ENCODE measurements at places on chromosomes 4 and X. TPM values are rescaled to one million over a fixed set of nuclear protein-coding genes. Genes with fewer than 3 reads are reported as not detected.

DNA sequence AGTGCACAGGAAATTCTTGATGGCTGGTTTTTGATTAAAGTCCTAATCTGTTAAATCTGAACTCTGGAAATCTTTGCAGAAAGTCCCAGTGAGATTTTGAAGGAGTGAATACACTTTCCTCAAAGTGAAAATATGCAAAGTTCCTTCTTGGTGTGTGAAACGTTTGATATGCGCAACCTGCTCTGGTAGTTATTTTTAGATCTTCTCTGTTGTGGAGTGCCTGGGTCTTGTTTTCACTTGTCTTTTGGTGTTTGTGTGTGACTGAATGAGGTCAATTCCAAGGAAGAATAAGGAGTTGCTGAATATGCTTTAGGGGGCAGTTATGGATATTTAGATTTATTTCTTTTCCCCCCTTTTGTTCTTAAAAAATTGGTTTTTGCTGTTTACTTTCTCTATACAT lies 41.7 kb downstream of the SCML1 start:
- DNase-seq, result no peak

- DNase-seq, result no peak
Observed at GRCh38 chr4:1635464-1635863, 48.6 kb downstream of the FAM53A start.

DNA sequence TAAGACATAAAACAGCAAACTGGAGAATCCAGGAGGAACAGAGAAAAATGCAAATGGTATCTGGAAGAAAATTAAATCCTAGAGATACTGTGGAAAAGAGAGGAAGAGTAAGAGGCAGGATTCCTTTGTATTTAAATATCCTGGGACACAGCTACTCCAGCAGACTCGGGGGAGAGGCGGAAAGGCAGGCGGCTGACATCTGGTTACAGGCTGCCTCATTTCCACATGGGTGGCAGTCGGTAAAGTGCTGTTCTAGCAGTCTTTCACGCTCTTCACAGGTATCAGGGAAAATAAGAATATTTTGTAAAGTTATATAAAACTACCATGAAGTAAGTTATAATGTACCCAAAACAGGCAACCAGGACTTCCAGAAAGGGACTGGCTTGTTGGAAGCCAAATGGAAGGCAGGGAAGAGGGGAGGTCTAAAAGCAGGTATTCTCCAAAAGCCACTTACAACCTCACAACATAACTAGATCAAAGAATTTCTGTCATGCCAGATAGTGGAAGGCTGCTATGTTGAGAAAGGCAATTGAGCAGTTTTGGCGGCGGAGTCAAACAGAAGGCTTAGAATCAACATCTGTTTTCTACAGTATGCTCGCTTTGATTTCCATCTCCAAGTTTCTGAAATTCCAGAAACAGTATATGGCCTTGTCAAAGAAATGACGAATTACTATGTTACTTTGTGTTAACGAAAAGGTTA lies 1.3 kb upstream of the TIGD2 start:
- DNase-seq, result no peak

DNA sequence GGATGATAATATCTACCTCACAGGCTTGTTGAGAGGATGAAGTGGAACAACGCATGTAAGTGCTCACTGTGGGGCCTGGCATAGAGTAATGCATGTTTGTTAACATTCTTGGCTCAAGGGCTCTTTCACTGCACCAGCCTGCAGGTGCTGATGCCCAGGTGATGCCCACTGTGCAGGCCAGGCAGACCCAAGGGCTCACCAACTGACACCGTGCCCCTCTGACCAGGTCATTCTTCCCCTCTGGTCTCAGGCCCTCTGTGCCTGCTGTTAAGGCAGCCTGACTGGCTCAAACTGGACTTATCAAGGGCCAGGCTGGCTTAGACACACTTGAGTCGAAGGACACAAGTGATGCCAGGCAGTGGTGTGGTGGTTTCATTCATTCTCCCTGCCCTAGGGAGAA lies 90.5 kb downstream of the PJA1 start:
- no peak for DNase-seq

Gene EGF
- 1.0 TPM for total RNA-seq

GRCh38 chr4:1535926-1536578 lies 129.8 kb upstream of the NKX1-1 start:
- no peak for DNase-seq

Gene H2BW2
- not detected for total RNA-seq

GRCh38 chr4:96407738-96408463 lies 568.0 kb downstream of the PDHA2 start:
- peak; percentile 2 for DNase-seq

- no peak for DNase-seq
Observed at GRCh38 chr4:38819569-38819968, 15.0 kb upstream of the TLR1 start.

- DNase-seq, result peak; percentile 67
Observed at GRCh38 chrX:154457491-154458115, 478 bp upstream of the PLXNA3 start.

DNA sequence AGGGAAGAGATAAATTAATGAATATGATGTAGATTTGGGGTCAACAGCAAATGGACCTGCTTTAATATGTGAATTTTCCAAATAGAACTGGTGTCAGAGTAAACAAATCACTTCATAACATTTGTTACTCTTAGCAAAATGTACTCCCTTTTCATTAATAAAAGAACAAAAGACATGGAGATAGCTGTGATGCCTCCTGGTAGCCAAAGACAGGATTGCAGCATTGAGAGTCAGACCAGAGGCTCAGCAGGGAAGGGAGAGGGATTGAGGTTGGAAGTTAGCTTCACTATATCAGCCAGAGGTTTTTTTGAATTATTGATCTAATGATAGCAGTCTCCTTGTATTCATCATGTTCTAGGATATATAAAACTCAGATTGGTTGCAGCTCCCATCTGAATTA lies 17.4 kb upstream of the RAB40A start:
- no peak for DNase-seq

Gene PABPC4L
- not detected for total RNA-seq

Gene AMOT
- total RNA-seq, result 0.13 TPM

DNA sequence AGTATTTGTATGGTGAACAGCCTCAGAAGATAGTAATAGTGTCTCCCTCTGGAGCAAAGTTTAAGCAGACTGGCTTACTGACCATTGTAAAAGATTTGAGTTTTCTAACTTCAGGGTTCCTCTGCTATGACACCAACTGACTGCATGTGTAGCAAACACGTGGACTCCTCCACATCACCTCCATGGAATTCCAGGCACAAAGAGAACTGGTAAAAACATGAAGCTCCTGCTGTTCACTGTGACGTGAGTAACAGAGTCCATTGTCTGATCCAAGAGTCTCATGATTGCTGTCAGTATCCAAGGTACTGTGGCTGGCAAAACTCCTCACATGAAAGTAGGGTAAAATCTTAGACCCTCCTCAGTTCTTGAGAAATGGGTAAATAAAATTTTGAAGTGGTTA lies 107.6 kb upstream of the FAM9B start:
- no peak for DNase-seq

DNA sequence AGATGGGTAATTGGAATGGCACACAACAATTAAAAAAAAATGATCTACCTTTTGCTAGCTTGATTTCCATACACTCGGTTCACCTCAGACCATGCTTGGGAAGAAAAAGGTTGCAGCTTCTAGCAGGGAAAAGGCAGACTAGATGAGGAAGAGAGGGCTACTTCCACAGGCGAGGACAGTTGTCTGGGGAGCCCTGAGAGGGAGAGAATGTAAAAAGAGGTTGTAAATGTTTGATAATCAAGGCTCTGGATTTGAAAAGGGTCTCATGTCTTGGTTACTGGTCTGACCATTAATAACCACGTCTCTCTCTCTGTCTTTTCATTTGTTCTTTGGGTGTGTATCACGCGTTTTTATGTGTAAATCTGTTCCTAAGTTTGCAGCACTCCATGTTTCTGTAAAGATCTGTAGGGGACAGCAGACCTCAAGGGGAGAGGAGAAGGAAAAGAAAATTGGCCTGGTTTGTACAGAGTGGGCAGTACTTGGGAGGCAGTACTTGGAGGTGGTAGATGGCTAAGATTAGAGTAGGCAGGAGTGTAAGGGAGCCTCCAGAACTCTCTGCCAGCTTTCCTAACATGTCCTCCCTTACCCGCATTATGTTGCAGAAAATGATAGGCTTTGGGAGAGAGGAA lies 750 bp downstream of the ARMCX5 start:
- peak; percentile 36 for DNase-seq

GRCh38 chr4:56245547-56246232 lies 141.6 kb downstream of the AASDH start:
- DNase-seq, result no peak

DNA sequence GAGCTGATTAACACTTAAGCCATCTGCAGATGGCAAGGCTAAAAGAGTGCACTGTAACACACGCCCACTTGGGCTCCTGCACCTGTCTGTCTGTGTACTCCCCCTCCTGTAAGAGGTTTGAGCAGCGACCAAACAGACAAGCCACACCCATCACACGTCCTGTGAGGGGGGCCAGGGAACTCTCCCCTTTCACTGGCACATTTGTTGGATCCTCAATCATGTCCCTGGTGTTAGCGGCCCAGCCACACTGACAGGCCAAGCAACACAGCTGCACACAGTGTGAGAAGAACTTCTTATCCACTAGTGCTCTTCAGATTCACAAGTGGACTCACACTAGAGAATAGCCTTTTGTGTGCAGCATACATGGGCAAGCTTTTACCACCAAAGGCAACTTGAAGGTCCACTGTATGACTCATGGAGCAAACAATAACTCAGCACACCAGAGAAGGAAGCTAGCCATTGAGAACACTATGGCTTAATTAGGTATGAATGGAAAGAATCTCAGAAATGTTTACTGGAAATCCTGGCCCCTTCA lies 29.1 kb upstream of the UTP14A start:
- DNase-seq, result peak; percentile 59

Gene GYG2
- total RNA-seq, result not detected

DNA sequence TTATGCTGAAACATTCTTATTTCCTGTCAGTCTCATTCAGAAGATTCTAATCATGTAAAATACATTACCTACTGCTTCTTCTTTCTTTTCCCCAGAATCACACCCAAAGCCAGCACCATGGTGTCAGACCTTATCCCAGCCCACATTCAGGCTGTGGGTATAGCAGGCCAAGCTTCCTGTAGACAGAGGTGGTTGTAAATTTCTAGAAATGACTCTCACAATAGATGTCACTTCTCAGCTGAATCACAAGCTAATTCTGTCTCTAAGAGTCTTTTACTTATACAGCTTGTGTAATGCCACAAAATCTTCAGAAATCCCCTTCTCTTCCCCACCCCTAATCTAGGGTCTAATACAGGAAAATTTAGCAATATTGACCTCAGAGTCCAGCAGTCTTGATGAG lies 239.6 kb downstream of the PARM1 start:
- no peak for DNase-seq

GRCh38 chr4:107666134-107666533 lies 53.9 kb downstream of the PAPSS1 start:
- DNase-seq, result peak; percentile 63

GRCh38 chr4:108779958-108780357 lies 17.1 kb upstream of the ETNPPL start:
- DNase-seq, result no peak

- no peak for DNase-seq
Observed at GRCh38 chrX:37594755-37595382, 23.4 kb downstream of the LANCL3 start.

Gene BMPR1B
- total RNA-seq, result 0.03 TPM

GRCh38 chrX:25144043-25144940 lies 128.5 kb upstream of the ARX start:
- DNase-seq, result peak; percentile 52

DNA sequence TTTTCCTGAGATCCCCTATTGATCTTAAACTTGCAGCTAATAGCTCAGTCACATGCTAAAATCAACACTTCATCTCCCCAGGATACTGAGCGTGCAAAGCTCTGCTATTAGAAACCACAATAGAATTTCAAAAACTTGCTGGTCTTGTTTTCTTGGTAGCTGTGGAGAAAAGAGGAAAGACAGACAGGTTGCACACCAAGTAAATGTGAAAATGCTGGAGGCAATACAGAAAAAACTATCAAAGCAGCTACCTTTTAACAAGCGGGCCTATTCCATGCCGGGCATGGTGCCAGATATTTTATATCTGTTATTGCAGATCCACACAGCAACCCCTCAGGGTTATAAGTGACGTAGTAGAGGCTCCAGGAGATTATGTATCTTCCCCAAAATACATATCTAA lies 171.9 kb downstream of the DCTD start:
- no peak for DNase-seq

Gene HERC6
- total RNA-seq, result 9.5 TPM

- DNase-seq, result no peak
Observed at GRCh38 chr4:157803421-157803820, 369.4 kb downstream of the GASK1B start.

DNA sequence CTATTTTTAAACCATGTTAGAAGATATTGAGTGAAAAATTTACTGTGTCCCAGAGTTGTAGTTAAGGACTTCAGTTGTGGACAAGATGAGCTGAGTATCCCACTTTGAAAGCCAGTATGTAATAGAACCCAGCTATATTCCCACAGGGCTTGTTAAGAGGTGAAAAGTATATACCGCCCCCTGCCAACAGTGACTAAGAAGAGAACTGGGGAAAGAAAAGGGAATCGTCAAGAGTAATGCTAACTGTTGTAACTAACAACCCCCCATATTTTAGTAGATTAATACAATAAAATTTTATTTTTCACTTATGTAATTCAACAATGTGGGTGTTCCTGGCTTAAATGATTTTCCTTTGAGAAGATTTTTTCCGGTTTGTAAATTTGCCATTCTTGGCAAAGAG lies 250.4 kb upstream of the GIMD1 start:
- DNase-seq, result no peak
